ENCODE measurements at places on chromosomes 5 and 9.
A peak's percentile ranks its signal among the peaks of the same experiment; 100 is the strongest.

DNA sequence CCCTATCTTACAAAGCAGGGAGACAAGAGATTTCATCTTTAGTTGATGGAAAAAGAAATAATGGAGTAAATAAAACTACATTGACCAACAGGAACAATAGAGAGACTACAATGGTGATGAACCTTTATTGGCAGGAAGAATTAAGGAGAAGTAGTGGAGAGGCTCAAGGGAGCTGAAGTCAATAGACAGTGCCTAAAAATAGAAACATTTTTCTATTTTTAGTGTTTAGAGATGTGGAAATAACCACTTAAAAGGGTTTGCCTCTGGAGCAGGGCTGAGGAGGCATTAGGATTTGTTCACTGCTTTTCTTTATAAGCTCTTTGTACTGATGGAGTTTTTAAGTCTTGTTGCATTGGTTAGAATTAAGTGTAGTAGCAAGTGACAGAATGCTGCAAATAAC, 98.4 kb upstream of the ERCC6L2 start:
- no peak for DNase-seq

DNA sequence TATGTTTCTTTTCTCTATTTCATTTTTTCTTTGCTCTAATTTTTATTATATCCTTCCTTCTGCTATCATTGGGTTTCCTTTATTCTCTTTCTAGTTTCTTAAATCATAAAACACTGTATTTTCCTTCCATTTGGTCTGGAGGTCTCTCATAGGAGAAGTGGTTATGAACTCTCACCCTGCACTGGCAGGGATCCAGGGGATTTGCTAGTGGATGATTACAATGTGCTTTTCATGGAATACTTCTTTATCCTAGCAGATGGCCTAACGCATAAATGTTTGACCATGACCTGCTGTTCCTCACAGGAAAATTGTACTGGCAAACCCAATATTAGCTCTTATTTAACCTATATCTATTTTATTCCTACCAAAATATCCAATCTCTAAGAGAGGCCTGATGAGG, 31.5 kb upstream of the SGCD start:
- DNase-seq = no peak

DNA sequence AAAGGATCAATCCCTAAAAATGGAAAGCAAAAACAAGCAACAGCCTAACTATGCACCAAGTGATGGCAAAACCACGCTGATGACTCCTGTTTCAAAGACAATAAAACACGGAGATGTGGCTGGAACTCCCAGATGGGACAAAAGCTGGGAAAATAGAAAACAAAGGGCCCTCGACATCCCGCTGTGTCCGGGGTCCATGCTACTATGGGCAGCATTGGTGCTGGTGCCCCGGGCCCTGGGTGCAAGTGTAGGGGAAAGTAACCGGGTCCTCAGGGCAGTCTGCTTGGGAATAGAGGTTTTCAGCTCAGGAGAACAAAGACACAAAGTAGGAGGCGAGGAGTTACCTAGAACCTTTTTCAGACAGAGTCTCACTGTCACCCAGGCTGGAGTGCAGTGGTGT, 46.1 kb downstream of the MRPL36 start:
- DNase-seq = no peak

- no peak for DNase-seq
Measured at GRCh38 chr9:95425910-95426551, 90.7 kb downstream of the PTCH1 start.

GRCh38 chr5:74469234-74469994, 171.1 kb downstream of the ENC1 start:
- no peak for DNase-seq

GRCh38 chr5:41338136-41338675, 124.9 kb upstream of the C6 start:
- DNase-seq = no peak

DNA sequence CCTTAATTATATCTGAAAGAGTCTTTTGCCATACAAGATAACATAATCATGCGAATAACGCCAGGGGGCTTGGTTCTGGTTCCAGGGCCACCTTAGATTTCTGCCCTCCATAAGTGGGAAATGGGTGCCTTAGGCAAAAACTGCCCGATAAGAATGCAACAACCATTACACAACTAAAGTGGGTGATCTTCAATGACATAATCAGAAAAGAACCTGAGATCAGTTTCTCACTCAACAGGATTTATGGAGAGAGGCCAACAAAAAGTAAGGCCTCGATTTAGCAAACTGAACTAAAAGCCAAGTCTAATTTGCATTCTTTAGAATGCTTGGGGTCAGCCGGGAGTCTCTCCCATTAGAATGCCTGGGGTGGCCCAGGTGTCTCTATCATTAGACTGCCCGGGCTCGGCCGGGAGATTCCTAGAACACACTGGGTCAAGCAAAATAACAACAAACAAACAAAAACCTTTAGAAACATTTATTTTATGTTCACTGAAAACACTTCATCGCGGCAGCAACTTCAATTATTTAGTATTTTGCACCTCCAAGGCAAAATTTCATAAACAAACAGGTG, 194.8 kb downstream of the AUH start:
- DNase-seq = no peak

DNA sequence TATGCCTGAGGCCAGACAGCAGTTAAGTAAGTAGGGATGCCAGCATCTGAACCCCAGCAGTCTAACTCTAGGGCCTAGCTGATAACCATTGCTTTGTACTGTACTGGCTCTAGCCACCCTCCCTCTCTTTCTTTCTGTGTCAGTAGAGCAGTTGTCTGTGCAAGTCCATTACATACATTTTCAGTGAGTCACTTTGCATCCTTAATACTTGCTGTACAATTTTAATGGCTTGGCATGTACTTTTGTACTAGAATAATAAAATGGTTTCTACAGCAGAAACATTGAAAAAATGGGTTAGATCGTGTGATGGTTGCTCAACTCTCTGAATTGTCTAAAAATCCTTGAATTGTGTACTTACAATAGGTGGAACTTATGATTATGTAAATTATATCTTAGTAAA, 1.5 kb upstream of the TTC39B start:
- DNase-seq = no peak

- DNase-seq = peak; percentile 88
Measured at GRCh38 chr5:40798012-40798800, at the start of gene PRKAA1. TSS of gene PRKAA1 (minus strand) at chr5:40798374. CDS start at chr5:40798189, 185 bp downstream.

Measured in CD4-positive, alpha-beta T cell treated with Interleukin-2 at 100 ng/mL for 4 hours (primary cell).